ENCODE measurements at places on chromosomes 12 and 14.

DNA sequence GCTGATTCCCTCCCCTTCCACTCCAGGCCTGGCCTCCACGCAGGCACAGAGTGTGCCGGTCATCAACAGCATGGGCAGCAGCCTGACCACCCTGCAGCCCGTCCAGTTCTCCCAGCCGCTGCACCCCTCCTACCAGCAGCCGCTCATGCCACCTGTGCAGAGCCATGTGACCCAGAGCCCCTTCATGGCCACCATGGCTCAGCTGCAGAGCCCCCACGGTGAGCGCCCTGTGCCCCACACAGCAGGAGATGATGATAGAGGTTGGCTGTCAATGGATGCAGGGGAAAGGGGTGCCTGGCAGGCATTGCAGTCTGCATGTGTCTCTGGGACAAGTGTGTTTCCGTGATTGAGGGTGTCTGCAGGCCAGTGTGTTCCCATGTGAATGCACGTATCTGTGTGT is 18.8 kb downstream of the C12orf43 start:
- no peak for DNase-seq

DNA sequence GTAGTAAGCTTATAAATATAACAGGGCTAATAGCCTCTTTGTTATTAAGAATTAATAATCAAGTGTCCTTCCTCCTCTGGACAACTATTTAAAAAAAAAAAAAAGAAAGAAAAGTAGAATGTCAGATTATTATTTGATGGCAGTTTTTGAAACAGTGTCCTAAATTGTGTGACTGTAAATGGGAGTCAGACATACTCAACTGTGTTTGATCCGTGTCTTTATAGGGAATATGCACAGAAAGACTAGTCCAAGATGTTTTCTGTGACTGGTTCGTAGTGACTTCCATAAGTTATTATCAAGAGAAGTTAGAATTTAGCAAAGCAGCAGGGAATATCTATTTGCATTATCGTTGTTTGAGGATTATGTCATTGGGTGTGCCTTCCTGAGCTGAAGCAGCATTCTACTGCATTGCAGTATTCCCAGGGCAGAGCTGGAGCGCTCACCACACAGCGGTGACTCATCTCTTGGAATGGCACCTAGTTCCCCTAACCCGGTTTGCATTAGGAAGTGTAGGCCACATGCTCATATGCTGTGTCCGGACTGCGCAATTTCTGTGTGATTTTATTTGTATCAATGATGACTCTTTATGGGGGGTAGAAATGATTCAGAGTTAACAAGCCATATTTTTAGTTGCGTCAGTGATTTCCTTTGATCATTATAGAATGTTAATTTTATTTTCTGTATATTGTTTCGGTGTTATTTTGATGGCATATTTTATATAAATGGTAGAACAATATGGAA is 7.9 kb downstream of the DYNC1H1 start:
- DNase-seq: no peak

- DNase-seq: no peak
Observed at GRCh38 chr12:93679308-93679925, 2.2 kb downstream of the CRADD start.

GRCh38 chr12:46933947-46934346 is 108.2 kb upstream of the SLC38A4 start:
- DNase-seq: no peak

DNA sequence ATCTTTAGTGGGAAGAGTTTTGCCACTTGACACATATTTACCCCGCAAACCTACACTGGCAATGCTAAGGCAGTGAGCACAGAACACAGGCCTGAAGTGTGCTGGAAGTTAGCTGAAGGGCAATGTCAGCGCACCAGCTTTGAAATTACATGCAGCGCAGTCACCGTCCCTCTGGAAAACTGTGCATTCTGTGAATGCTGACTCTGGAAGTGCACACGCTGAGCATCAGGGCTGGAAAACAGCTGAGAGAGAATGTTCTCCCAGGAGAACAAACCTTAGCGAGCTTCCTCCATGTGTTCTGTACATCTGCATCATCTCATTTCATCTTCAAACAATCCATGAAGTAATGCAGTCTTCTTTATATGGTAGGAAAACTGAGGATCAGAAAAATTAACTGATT is 448.2 kb downstream of the NRXN3 start:
- DNase-seq: no peak

Measured in activated naive CD4-positive, alpha-beta T cell treated with Interleukin-2 at 50 U/mL for 16 hours (primary cell).